Ascending aorta (tissue), 2 donors: ENCODE measurements at places on chromosomes 4 and X. TPM values are rescaled to one million over a fixed set of nuclear protein-coding genes. Genes with fewer than 3 reads are reported as not detected.

GRCh38 chr4:181659202-181659601 is 584.0 kb upstream of the TENM3 start:
- DNase-seq: no peak

DNA sequence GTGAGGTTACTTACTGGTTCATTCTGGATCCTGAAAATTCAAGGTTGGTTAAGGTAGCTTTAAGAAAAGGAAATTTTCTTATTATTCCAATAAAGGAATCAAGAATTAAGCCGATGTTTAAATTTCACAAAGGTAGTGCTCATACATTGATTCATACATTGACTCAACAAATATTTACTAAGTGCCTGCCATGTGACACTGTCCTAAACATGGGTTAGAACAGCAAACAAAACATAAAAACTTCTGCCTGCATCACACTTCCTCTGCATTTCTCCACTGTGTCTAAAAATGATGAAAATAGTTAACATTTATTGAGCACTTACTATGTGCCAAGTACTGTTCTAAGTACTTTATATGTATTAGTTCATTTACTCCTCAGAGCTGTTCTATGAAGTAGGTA is 75.7 kb downstream of the RASL11B start:
- no peak for DNase-seq

DNA sequence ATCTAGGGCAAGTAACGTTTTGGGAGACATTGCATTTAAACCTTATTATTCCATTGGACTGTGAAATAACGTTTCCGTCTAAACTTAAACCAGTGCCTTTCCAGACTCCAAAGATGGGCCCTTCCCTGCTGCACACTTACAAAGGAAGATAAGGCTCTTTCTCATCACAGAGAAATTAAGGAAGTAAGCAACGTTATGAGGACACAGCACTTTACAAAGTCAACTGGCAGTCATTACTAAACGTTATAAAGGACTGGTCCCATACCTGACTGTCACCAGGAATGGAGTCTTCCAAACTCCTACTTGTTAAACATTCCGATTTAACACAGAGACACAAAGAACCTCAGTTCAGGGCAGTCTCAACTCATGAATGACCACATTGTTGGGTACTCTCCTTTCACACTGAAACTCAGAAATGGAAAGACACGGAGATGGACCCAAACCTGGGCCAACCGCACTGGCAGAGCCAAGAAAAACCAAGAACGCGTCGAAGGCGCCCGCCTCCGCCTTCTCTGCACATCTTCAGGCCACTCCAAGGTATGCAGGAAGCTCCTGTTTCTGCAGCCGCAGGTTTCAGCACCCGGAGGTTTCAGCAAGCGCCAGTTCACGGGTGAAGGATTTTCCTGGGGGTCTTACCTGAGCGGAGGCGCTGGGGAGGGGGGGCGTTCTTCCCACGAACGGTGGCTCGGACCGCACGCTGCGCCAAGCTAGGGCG is 670 bp downstream of the PAPSS1 start:
- DNase-seq: no peak

DNA sequence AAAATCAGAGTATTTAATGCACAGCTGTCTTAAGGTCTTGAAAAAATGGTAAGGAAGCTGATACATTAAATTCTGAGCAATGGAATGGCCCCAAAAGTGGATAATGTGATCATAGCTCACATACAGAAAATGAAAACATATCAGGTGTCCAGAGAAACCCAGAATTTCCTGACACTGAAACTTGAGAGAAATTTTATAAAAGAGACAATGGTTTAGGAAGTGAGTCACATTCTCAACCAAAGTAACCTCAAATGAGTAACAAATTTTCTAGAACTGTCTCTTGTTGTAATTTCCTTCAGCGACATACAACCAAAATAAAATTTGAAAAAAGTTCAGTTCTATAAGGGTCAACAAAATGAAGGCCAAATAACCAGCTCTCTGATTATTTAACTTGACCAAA is 37.4 kb upstream of the PACRGL start:
- DNase-seq: no peak

DNA sequence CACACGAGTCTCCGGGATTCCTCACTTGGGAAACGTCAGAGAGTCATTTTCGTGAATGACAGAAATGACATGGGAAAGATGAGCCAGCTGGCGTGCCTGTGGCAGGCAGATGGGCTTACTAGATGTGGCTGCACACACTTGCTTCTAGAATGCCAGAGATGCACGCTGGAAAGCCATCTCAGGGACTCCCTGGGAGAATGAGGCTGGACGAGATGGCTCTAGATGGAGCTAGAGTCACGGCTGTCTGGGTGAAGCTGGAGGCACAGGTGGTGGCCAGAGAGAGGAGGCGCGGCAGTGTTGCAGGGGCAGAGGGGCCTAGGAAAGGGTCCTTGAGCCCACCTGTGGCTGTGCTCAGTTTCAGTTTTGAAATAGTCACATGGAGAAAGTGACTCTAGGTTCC is 26.0 kb downstream of the TKTL1 start:
- DNase-seq: no peak

DNA sequence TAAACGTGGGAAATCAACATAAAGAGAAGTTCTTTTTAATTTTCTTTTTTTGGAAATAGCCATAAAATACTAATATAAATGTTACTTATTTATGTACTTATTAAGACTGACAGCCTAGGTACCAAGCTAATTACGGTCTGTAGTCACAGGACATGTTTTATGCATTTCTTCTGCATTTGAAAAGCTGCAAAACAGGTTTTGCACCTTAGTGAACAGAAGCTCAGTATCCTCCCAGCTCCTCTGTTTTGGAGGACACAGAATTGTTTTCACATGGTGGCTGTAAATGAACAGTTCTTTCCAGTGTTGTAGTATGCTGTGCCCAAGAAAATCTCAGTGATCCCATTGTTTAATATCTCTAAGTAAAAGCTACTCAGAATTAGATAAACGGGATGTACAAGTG is 1788.0 kb upstream of the TENM3 start:
- DNase-seq: no peak

The MAGEC3 gene
- total RNA-seq: not detected

The EXOSC9 gene
- 11.9 TPM for total RNA-seq

- no peak for DNase-seq
Measured at GRCh38 chrX:104852241-104852640, 286.2 kb downstream of the IL1RAPL2 start.

The SLC7A11 gene
- total RNA-seq: 0.75 TPM
